ENCODE measurements at places on chromosomes 7 and 10. TPM values are rescaled to one million over a fixed set of nuclear protein-coding genes. Genes with fewer than 3 reads are reported as not detected.
A peak's percentile ranks its signal among the peaks of the same experiment; 100 is the strongest.

DNA sequence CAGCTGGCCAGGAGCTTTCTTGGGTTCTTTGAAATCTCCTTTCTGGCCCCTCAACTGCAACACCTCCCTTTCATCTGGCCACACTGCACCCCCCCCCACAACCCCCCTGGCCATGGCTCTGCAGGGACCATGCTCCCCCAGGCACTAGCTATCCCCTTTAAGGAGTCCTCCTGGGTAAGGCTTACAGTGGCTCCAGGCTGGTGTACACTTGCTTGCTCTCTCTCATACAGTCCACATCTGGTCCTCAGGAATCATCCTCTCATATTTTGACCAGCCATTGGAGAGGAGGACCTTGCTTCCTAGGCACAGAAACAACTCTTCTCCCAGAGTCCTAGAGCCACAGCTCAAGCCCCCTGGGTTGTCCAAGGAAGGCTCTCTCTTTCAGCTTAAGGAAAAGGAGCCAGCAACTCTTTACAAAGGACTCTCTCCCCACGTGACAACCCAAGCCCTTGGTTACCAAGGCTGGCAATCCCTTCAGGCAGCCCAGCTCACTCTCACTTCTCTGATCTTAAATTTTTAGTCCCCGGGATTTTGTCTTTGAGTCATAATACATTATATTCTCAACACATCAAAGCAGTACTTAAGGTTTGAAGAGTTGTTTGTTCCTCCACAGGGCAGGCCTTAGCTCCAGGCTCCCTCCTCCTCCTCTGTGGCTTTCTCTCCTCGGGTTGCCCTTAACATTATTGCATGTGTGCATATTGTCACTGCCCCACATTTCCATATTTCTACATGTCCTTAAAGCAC lies 9.9 kb downstream of the GARIN1A start:
- H3K27me3 ChIP-seq: peaks cover 3% of the 10 kb centered on the region
- H3K36me3 ChIP-seq: no peaks in the 10 kb centered on the region
- no peak for DNase-seq
- no peak overlapping the region for H3K4me3 ChIP-seq
- H3K4me1 ChIP-seq: no peaks in the 10 kb centered on the region

- no peaks in the 10 kb centered on the region for H3K27me3 ChIP-seq
- H3K27ac ChIP-seq: no peak overlapping the region
- no peaks in the 10 kb centered on the region for H3K36me3 ChIP-seq
- H3K4me1 ChIP-seq: no peaks in the 10 kb centered on the region
- H3K4me3 ChIP-seq: no peak overlapping the region
These were observed 297.5 kb downstream of the HDAC9 start for GRCh38 chr7:18792871-18793595.

DNA sequence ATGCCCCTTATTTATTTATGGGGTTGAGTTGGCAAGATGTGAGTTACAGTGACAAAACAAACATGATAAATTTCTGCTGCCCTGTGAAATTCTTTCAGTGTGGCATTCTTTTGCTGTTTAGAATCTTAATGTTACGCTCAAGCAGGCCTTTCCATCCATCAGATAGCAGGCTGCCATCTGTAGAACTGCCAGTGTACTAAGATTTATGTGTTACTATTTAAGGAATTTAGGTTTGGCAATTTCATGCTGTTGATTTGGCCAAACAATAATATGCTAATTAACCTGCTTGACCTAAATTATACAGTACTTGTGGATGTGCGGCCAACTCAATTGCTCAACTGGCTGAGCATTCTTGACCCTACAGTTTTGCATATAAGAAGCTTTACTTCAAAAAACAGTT lies 477.7 kb upstream of the TPK1 start:
- H3K4me1 ChIP-seq: no peaks in the 10 kb centered on the region
- no peak overlapping the region for H3K27ac ChIP-seq
- no peak overlapping the region for H3K4me3 ChIP-seq
- no peaks in the 10 kb centered on the region for H3K36me3 ChIP-seq
- H3K27me3 ChIP-seq: no peaks in the 10 kb centered on the region

DNA sequence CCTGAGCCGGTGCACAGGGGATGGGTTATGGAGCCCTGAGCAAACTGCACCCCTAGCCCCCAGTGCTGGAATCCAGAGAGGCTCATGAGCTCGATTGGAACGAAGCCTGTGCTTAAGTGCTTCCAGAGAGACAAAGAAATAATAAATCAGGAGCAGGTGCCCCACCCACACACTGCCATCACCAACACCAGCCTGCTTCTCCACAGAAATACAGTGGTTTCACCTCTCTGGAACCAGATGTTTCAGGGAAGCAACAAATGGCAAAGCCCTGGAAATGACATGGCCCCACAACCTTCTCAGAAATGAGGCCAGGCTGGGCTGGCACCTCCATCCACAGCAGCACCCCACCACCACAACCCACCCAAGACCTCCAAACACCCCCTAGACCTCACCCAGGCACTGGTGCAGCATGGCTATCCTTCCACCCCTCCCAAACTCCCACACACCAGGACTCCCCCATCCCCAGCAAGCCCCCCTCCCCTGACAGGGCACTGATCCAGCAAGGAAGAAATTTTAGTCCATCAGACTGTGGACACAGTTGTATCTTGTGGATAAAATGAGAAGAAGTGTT lies 4.1 kb upstream of the SLC18A3 start:
- no peak for DNase-seq
- no peak overlapping the region for H3K4me3 ChIP-seq
- H3K36me3 ChIP-seq: no peaks in the 10 kb centered on the region
- H3K27ac ChIP-seq: no peak overlapping the region

DNA sequence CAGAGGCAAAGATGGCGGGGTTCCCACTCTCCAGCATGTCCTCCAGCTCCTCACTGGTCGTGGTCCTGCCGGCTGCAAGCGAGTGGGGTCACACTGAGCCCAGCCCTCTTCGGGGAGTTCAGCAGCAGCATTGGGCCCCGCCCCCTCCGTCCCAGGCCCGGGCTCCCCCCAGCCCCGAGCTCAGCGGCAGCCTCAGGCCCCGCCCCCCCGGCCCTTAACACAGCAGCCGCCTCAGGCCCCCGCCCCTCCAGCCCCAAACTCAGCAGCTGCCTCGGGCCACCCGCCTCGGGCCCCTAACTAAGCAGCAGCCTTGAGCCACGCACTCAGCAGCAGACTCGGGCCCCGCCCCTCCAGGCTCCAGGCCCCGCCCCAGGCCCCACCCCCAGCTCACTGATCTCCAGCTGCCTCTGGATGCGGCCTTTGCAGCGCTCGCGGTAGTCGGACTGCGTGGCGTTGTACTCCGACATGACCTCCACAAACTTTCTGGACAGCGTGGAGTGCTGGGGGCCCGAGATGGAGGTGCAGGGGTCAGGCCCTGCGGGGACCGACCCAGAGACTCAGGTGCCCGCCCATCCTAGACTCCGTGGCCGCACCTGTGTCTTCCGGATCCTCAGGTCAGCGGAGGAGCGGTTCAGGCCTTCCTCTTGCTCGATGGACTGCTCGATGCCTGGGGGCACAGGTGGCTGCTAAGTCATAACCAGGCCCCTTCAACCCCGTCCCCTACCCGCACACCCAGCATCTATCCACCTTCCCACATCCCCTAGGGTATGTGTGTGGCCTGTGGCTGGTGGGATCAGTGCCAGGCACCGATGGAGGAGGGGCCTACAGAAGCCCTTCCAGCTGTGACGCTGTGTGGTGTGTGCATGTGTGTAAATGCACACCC lies 15.5 kb downstream of the STX1A start:
- no peak overlapping the region for H3K4me3 ChIP-seq
- H3K4me1 ChIP-seq: peaks cover 18% of the 10 kb centered on the region
- no peak overlapping the region for H3K27ac ChIP-seq
- peak; percentile 77 for DNase-seq
- no peaks in the 10 kb centered on the region for H3K27me3 ChIP-seq

GRCh38 chr7:107070710-107071109 lies 26.2 kb downstream of the PRKAR2B start:
- H3K36me3 ChIP-seq: no peaks in the 10 kb centered on the region
- no peaks in the 10 kb centered on the region for H3K4me1 ChIP-seq
- no peak overlapping the region for H3K27ac ChIP-seq

DNA sequence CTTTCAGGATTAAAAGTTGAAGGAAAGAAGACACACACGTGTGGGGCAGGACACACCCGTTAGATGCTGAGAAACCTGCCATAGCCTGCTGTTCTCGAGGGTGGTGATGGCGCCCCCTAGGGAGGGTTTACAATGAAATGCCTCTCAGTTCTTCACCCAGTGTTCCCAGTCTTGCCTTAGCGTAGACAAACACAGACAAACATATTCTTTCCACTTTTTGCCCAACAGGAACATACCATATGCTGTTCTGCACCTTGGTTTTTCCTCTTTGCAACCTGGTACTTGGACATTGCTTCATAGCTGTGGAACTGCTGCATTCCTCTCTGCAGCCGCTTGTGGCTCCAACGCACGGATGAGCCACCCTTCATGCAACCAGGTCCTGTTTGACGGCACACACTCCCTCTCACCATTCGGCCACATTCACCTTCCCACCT lies 23.3 kb upstream of the HSPA12A start:
- H3K27me3 ChIP-seq: peaks cover 48% of the 10 kb centered on the region
- no peak overlapping the region for H3K4me3 ChIP-seq
- no peaks in the 10 kb centered on the region for H3K4me1 ChIP-seq
- H3K27ac ChIP-seq: no peak overlapping the region
- no peaks in the 10 kb centered on the region for H3K36me3 ChIP-seq
- peak; percentile 69 for DNase-seq

- no peaks in the 10 kb centered on the region for H3K4me1 ChIP-seq
- DNase-seq: no peak
- no peak overlapping the region for H3K4me3 ChIP-seq
These were observed 28.2 kb upstream of the TLL2 start for GRCh38 chr10:96541921-96542320.

DNA sequence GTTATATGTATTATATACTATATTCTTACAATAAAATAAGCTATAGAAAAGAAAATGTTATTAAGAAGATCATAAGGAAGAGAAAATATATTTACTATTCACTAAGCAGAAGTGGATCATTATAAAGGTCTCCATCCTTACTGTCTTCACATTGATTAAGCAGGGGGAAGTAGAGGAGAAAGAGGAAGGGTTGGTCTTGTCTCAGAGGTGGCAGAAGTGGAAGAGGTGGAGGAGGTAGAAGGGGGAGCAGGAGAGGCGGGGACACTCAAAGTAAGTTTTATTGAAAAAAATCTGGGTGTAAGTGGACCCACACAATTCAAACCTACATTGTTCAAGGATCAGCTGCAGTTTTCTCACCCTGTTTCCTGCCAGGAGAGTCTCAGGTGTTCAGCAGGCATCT lies 28.9 kb upstream of the ERCC6 start:
- H3K36me3 ChIP-seq: no peaks in the 10 kb centered on the region
- peaks cover 4% of the 10 kb centered on the region for H3K4me1 ChIP-seq
- H3K27ac ChIP-seq: no peak overlapping the region
- no peak overlapping the region for H3K4me3 ChIP-seq
- no peak for DNase-seq

DNA sequence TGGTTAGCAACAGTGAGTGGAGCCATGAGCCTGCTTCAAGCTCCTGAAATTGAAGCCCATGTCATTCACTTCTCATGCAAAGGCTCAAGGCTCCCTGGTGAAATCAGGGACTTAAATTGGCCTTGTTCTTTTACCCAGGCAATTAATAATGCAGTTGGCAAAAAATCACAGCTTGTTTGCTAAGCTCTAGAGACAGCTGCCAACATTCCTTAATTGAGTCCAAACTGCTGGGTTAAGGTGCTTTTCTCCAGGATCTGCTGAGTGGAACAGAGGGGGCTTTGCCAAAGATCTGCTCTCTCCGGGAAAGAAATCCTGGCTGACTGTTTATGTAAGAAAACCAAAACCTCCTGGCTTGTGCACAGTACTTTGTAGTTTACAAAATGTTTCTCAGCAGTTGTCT lies 257.6 kb upstream of the GHITM start:
- no peak overlapping the region for H3K4me3 ChIP-seq
- no peak overlapping the region for H3K27ac ChIP-seq
- no peak for DNase-seq
- no peaks in the 10 kb centered on the region for H3K36me3 ChIP-seq
- H3K27me3 ChIP-seq: peaks cover 6% of the 10 kb centered on the region
- H3K4me1 ChIP-seq: no peaks in the 10 kb centered on the region

GRCh38 chr7:4073052-4073451 lies 609.0 kb upstream of the FOXK1 start:
- no peaks in the 10 kb centered on the region for H3K36me3 ChIP-seq
- H3K4me1 ChIP-seq: no peaks in the 10 kb centered on the region
- H3K27me3 ChIP-seq: no peaks in the 10 kb centered on the region
- H3K4me3 ChIP-seq: no peak overlapping the region
- no peak overlapping the region for H3K27ac ChIP-seq

DNA sequence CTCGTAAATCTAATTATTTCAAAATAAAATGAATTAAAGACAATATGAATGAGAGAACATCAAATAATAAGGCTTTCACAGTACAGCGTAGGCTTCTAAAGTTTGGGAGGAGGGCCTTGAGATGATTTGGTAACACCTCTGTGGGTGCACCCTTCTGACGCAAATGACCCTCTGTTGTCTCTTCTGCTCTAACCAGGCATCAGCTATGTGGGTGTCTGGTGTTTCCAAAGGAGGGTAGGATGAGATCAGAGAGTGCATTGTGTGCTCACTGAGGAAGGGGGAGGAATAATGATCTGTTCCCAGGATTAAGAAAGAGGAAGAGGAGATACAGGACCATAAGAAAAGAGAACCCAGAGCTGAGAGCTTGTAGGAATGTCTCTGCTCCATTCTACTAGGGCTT lies 420.4 kb downstream of the SDK1 start:
- H3K4me3 ChIP-seq: no peak overlapping the region
- H3K4me1 ChIP-seq: no peaks in the 10 kb centered on the region
- H3K27ac ChIP-seq: no peak overlapping the region
- no peaks in the 10 kb centered on the region for H3K36me3 ChIP-seq
- no peak for DNase-seq

Gene SLC18A3
- not detected for total RNA-seq

Gene FXYD4
- not detected for total RNA-seq

Gene ZNF487
- 2.3 TPM for total RNA-seq
